ENCODE measurements at places on chromosomes 5 and 9.

DNA sequence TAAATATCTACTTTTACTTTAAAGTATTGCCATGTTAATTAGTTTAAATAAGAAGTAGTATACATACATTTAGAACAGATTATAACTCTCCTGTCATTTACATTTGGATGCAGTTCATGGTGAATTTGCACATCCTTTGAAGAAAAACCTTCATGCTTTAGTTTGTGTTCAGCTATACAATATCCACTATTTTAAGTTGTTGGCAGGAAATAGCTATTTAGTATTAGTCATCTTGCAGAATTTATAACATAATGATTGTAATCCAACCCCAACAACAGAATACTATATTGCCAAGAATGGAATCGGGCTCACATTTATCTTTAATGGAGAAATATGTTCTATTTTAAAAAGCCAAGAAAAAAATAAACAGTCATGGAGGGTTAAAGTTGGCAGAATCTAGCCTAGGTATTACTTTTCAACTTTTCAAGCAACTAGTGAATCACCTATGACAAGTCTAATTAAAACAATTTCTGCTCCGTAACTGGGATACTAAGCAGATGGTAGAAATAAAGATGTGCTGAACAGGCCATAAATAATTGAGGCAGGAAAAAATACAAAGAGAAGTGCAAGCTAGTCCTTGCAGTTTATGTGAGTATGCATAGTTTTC lies 1170.6 kb upstream of the NUDT12 start:
- no peak for DNase-seq

GRCh38 chr9:114272739-114273431 lies 50.0 kb upstream of the ORM1 start:
- DNase-seq, result no peak

GRCh38 chr9:3672399-3672798 lies 146.6 kb upstream of the RFX3 start:
- DNase-seq, result no peak

GRCh38 chr9:124017929-124018729 lies 6.6 kb downstream of the LHX2 start:
- DNase-seq, result no peak

GRCh38 chr9:97640325-97640724 lies 6.7 kb downstream of the NCBP1 start:
- no peak for DNase-seq

GRCh38 chr5:1791176-1791575 lies 8.5 kb downstream of the MRPL36 start:
- no peak for DNase-seq

DNA sequence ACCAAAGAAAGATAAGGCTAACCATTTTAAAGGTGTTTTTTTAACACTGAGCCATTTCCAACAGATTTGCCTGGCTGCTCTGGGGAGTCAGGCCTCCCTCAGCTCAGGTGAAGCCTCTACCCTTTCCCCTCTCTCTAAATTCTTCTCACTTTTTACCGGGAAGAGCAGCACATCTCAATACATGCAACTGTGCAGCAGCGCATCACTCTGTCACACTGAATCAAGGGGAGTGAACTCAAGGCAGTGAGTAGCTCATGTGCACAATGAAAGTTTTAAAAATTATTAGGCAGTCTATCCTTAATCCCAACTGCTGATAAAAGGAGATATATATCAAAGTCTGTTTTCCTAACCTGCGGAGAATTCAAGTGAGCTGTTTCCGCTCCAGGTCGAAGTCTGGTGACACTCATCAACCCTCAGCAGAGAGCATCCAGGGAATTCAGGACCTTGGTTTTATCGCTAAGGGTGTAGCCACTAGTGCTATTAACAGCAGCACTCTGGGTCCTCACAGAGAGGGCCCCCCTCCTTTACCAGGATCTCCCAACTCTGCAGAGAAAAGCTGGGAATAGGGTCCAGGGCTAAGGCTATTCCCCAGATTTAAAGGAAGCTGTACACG lies 1.0 kb downstream of the CEMIP2 start:
- DNase-seq, result peak; percentile 46

DNA sequence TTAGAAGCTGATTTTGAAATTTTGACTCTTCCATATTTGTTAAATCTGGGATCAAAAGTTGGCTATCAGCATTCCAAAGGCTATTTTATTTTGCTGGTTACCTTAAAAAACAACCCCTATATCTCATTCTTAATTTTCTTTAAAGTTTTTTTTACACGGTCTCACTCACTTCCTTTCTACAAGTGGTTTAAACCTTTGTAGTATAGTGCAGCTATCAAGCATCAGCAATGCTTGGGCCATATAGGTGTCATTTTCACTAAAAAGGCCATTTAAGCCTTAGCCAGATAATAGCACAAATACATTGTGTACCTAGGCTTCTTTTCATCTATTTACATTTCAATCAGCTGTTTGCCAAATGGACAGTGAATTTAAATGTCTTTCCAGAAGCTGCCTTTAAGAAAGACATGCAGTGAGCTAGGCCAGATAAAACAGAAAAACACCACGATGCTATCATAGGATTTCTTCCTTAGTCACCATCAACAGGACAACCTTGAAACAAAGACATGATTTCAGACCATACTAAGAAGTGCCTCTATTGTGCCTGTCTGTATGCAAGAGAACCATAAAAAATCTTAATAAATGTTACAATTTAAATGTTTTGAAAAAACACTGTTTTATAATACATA lies 104.2 kb downstream of the RAPGEF6 start:
- DNase-seq, result no peak

GRCh38 chr5:35478856-35479682 lies 138.6 kb upstream of the SPEF2 start:
- peak; percentile 59 for DNase-seq

GRCh38 chr9:137316012-137316981 lies 14.2 kb upstream of the NRARP start:
- DNase-seq, result peak; percentile 50

GRCh38 chr9:119884438-119884837 lies 515.2 kb upstream of the BRINP1 start:
- DNase-seq, result no peak

DNA sequence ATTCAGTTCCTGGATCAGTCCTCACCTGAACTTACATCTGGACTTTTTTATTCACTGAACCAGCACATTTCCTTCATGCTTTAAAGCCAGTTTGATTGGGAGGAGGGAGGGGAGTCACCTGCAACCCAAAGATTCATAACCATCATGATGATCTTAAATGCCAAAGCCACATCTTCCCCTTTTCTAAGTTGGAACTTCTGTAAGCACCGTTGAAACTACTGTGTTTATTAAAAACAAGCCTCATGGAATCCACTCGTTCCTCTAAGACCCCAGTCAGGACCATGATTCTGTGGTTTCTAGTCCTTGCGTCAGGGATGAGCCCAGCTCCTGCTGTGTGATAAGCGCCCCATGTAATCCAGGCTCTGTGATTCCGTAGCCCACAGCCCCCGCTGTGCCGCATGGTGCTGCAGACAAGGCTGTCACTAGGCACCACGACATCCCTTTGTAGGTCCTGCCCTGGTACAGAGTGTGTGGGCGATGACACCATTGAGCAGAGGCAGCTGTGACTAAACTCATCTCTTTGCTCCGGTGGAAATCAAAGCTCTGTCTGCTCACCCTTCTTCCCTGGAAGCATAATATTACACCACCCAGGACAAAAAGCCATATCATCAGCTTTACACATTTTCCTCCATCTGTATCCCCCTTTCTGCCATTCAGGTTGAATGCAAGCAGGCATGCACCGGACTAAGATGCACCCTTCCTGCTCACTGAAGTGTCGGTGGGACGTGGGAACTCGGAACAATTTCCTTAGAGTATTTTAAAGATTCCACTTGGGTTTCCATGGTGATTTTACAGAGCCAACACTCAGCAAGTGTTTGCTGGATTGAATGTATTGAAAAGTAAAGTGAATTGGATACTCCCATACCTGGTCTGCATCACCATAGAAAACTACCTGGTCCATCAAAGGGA lies 132.0 kb upstream of the FSTL4 start:
- DNase-seq, result no peak

GRCh38 chr9:91847581-91848091 lies 102.4 kb downstream of the ROR2 start:
- DNase-seq, result no peak

- no peak for DNase-seq
These were observed 165.1 kb downstream of the FBXO4 start for GRCh38 chr5:42090162-42090561.

- DNase-seq, result peak; percentile 54
These were observed 13.1 kb upstream of the IFNA14 start for GRCh38 chr9:21252721-21253547.

DNA sequence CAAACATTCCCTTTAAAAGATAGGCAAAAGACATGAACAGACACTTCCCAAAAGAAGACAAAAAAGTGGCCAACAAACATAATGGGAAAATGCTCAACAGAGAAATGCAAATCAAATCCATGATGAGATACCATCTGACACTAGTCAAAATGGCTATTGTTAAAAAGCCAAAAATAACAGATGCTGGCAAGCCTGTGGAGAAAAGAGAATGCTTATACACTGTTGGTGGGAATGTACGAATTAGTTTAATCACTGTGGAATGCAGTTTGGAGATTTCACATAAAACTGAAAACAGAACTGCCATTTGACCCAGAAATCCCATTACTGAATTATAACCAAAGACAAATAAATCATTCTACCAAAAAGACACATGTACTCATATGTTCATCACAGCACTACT lies 58.3 kb upstream of the WDR41 start:
- no peak for DNase-seq

Measured in ELR (cell line).